ENCODE measurements at places on chromosomes 6 and 20. TPM values are rescaled to one million over a fixed set of nuclear protein-coding genes. Genes with fewer than 3 reads are reported as not detected.

CCR6 gene
- not detected for total RNA-seq

DNA sequence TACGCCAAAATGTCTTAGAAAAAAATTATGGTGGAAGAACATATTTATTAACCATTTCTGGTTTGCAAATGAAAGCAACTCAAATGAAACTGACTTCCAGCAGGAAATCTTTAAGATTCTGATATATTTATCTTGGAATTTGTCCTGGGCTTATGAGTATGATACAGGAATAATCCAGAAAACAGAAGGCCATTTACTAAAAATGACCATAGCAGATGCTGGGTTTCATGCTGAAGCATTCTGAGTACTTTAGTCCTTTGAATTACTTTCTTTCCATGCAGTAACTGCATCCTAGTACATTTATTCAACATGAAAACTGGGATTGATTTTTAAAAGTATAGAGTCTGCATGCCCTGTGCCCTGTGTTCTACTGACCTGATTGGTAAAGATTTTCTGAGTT lies 172.4 kb downstream of the CLVS2 start:
- DNase-seq: no peak

GRCh38 chr6:145454006-145454405 lies 281.3 kb downstream of the EPM2A start:
- no peak for DNase-seq

DNA sequence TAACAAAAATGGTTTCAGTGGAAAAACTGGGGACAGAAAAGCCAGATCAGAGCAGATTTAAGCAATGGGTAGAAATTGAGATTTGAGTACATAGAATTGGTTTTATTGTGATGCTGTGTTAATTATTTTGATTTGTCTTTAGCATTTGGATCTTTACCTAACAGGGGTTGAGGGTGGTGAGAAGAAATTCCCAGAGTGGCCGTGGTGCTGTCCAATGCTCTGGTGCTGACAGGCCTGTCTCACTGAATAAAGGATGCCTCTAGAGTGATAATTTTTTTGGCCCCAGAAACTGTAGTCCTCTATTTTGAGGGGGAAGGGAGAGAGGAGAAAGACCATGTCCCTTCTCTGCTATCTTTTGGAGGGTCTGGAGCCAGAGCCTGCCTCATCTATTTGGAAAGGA lies 79.1 kb downstream of the LYRM2 start:
- DNase-seq: no peak

DNA sequence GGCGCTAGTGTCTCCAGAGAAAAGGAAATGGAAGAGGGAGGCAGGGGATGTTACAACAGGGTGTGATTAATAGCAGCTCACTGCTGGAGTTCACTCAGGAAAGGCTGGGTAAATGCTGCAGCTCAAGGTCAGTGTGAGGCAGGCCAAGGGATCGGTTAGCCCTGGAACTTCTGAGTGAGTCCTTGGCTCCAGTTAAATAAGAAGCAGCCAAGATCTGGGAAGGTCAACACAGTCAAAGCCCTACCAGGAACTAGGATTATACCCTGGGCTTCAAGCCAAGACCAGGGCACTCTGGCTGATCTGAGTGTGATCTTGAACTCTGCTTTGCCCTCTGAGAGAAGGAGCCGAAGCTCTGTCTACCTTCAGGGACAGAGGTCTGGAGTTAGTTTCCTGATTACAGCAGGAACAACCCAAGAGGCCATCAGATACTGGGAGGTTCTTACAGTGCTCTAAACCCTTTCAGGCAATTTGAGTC lies 44.3 kb downstream of the TPD52L1 start:
- DNase-seq: peak; percentile 22

- DNase-seq: no peak
Measured at GRCh38 chr6:123986938-123987337, 183.3 kb downstream of the NKAIN2 start.

GRCh38 chr6:11174242-11174611 lies 58.2 kb downstream of the NEDD9 start:
- DNase-seq: no peak

- no peak for DNase-seq
Measured at GRCh38 chr6:77474286-77474956, 11.1 kb upstream of the HTR1B start.

GRCh38 chr6:108581932-108582475 lies 21.3 kb downstream of the FOXO3 start:
- no peak for DNase-seq

FAM83D gene
- total RNA-seq: 28.4 TPM

ADGB gene
- not detected for total RNA-seq

SLC17A2 gene
- not detected for total RNA-seq

DNA sequence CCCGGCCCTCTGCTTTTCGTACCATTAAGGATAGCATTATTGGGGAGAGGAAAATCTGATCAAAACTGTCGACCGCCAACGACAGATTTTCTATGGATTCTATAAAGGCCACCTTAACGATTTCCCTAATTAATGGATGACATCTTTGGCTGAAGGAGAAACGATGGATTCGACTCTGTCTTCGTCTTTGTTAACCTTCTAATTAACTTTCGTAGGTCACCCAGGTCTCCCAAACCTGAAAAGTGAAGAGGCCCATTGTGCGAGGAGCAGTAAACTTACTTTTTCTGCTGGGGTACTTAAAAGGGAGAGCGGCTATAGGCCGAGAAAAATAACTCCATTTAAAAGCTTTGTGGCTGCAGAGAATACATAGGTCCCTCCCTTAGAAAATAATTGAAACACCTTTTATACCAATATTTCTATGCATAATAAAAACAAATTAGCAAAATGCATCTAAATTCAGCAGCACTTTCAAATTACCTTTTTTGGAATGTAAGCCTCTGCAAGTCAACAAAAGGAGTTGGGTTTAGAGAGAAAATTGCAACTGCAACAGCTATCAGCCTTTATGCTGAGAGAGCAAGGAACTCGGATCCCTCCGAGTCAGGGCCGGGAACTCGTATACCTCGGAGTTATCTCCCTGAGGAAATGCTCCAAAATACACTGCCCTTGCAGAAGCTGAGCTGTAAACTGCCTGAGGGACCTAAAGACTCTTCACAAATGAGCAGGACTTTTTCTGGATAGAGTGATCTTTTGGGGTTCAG lies 31.4 kb upstream of the NR2E1 start:
- no peak for DNase-seq

GRCh38 chr6:91142154-91142553 lies 555.3 kb upstream of the MAP3K7 start:
- DNase-seq: no peak

SDC4 gene
- 131 TPM for total RNA-seq

- no peak for DNase-seq
Measured at GRCh38 chr20:15708984-15709598, 864.2 kb downstream of the KIF16B start.

DNA sequence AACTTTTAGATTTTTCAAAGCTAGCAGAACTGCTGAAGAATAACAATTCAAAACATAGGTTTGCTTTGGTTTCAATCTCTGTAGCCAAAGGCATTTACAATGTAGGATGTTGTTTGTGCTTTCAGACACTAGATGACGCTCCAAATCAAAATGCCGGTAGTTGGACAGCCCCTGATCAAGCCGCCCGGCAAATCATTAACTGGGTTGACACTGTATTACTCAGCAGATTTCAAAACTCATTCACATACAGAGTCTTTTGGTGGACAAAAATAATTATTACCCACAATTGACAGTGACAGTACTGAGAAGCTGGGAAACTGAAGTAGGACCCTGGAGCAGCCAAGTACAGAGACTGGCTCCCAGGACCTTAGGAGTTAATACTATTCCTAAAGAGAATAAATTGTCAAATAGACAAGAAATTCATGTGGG lies 21.3 kb upstream of the HFE start:
- peak; percentile 78 for DNase-seq

- no peak for DNase-seq
Measured at GRCh38 chr6:165704045-165704748, 41.2 kb upstream of the PDE10A start.

MLIP gene
- not detected for total RNA-seq

- DNase-seq: peak; percentile 65
Measured at GRCh38 chr20:51749674-51750036, 18.5 kb downstream of the ATP9A start.

KIAA0408 gene
- total RNA-seq: 0.99 TPM

- no peak for DNase-seq
Measured at GRCh38 chr6:22081709-22082108, 215.1 kb downstream of the PRL start.

DNA sequence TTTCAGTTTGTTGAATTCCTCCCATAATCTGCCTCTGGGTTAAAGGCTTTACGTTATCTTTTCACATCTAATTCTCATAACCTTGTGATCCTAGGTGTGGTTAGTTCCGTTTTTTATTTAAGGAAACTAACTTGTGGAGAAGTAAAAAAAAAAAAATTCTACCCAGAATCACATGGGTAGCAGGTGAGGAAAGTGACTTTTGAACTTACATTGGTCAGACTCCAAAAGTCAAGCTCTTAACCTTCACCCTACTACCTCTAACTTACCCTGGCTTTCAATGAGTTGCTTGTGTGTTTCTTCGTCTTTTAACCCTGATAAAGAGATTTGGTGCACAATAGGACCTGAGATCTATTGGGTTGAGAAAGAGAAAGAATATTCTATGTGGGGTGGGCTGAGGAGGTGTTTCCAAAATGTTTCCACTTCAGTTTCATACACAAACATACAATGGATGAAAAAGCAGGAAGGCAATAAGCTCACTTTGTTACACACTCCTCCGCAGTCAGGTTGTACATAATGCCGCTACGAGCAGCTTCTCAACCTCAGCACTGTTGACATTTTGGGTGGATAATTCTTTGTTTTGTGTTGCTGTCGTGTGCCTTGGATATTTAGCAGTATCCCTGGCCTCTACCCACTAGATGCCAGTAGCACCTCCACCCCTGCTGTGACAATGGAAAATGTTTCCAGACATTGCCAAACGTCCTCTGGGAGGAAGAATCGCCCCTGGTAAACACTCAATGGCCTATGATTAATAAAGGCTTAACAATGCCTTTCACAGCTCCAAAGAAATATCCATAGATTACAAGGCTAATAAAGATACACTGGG lies 193.0 kb upstream of the ZNF217 start:
- no peak for DNase-seq

ETV7 gene
- total RNA-seq: not detected

GRCh38 chr6:137874204-137875057 lies 7.4 kb downstream of the TNFAIP3 start:
- DNase-seq: no peak

ZFP57 gene
- total RNA-seq: not detected

DNA sequence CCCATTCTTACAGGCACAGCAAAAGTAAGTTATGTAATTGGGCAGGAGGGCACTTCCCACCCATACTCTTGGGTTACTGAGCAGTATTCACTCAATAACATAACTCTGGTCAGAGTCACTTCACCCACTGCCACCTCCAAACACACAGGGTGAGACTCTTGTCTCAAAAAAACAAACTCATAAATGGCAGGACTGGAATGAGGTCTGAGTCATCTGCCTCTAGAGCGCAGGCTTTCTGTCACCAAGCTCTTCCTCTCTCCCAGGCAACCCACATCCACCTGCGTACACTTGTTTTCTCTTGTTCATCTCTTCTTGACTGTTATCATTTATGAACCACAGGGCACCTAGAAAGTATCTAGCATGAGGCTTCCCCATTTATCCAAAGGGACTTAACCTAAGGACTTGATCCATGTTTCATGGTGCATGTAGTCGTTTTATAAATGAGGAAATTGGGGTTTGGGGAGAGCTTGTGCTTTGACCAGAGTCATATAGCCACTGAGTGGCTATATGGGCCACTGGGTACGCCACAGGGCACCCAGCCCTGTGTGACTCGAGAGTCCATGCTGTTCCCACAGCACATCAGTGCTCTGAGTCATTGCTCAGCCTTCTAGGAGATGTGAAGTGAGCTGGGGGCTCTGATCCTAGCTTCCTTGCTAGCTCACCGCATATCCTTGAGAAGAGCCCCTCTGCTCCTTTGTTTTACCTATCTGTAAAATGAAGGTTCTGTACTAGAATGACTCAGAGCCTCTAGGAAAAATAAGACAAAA lies 22.4 kb downstream of the C20orf173 start:
- peak; percentile 60 for DNase-seq

NUDT3 gene
- 10.3 TPM for total RNA-seq

HEY2 gene
- total RNA-seq: not detected

DNA sequence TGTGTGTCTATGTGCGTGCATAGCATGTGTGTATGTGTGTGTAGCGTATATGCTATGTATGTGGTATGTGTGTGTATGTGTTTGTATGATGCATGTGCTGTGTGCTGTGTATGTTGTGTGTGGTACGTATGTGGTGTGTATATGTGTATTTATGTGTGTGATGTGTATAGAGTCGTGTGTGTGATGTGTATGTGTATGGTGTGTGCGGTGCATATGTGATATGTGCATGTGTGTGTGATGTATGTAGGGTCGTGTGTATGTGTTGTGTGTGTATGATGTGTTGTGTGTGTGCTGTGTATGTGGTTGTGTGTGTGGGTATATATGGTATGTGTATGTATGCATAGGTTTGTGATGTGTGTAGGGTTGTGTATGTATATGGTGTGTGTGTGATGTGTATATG lies 46.6 kb upstream of the TMEM170B start:
- DNase-seq: no peak

C6orf52 gene
- total RNA-seq: not detected

- DNase-seq: no peak
Measured at GRCh38 chr6:10995114-10995707, 48.9 kb downstream of the ELOVL2 start.

- DNase-seq: peak; percentile 94
Measured at GRCh38 chr6:35601331-35602132, 87.2 kb downstream of the FKBP5 start.

SENP6 gene
- 58.3 TPM for total RNA-seq

DNA sequence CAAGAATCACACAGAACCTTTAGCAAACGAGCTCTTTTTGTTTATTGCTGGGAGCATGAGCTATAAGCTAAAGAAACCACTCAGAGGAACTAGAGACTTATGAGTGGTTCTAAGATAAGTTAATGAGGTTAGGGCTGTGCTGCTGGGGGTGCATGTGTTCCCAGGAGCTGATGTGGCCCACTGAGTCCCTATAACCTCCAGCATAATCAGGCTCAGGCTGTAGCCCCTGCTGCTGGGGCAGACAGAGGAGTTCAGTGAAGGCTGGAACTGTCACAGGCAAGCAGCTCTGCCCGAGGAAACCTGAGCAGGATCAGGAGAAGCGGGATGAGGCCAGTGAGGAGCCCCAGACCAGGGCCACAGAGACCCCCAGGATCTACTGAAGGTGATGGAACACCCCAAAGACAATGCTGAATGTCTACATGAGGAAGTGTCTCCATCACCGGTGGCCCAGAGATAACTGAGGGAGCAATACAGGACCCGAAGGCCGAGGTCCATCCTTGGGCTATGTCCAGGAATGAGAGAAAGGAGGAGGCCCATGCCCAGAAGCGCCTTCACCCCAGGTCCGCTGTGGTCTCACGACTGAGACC lies 17.3 kb downstream of the TUBB2B start:
- no peak for DNase-seq

RRP36 gene
- 97.5 TPM for total RNA-seq

DNA sequence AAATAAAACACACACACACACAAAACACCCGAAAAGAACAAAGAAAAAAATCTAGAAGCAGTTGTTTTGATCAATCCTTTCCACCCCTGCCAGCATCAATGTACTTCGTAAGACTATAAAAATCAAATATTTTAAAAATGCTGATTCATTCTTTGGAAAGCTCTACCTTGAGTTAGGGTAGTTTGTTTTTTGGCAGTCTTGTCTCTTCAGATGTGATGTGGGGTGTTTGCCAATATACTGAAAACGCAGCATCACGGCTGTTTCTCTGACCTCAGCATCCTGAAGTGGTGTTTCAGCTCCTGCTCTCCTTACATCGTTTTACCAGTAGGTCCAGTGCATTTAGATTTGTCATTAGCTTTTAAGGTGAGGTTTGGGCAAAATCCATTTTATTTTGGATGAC lies 526.0 kb downstream of the UTRN start:
- DNase-seq: no peak

GRCh38 chr6:35213824-35214756 lies at the start of gene SCUBE3:
Gene SCUBE3 (plus strand): TSS chr6:35213956. CDS start chr6:35214419, 463 bp downstream.
- DNase-seq: peak; percentile 19
